ENCODE measurements at places on chromosomes 1 and 21.

GRCh38 chr1:213905344-213905743 is 82.4 kb upstream of the PROX1 start:
- DNase-seq, result no peak

GRCh38 chr1:200706111-200706814 is 32.4 kb upstream of the CAMSAP2 start:
- DNase-seq, result no peak

DNA sequence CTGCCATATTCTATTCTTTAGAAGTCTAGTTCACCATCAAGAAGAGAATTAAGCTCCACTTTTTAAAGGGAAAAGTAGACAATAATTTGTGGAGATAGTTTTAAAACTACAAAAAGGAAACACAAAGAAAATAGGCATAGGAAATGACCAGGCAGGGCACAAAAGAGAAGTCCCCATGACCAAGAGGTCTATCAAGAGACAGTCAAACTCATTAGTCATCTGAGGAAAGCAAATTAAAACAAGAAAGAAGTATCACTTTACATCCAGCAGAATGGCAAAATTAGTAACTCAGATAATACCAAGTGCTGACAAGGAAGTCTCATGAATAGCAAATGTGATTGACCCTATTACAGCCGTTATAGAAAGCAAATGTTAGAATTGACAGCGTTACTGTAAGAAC is 243.7 kb upstream of the SNX7 start:
- no peak for DNase-seq

DNA sequence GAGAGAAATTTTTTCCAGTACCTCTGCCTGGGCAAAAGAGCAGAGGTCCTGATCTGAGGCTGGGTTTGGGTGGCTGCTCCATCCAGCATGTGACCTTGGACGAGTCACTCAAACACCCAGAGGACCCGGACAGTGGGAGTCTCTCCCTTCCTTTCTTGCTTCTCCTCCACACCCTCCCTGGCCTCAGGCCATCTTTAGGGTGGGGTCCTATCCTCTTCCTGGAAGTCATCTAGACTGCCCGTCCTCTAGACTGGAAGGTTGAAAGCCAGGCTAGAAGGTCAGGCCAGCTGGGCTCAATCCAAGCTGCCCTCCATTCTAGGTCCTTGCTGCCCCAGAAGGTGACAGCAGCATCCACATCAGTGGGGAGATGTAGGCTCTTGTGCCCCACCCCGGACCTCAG is 599.5 kb downstream of the MATN1 start:
- DNase-seq, result no peak

DNA sequence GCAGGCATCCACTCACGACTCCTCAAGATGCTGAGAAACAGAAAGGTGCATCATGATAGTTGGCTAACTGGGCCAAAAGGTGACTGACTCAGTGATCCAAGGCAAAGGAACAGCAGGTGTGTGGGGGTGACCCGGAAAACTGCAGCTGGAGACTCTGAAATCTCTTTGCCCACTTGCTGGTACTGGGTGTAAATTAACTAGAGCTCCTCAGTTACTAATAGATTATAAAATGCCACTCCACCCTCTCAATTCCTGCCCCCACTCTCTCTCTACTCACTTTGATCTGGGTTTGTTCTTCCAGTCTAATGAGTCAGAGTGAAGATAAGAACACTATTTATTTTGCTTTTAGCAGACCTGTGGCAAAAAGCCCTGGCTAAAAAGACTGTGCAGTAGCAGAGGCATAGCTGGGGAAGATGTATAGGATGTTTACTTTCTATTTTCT is 7.2 kb upstream of the PIGC start:
- DNase-seq, result no peak

DNA sequence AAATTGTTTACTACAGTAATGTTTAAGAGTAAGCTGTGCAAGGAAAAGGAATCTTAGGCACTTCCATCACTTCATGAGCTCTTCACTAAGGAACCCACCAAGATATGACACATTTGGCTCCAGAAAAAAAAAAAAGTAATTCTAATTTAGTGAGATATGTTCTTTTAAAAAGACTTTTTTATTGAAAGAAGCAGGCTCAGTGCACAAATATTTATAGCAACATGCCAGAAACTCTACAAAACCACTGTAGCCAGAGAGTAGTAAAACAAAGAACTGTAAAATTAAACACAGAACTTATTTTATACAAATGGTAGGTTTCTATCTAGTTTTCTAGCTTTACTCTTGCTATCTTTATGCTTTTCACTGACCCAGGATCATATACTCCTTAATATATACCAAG is 434.6 kb upstream of the ADGRL2 start:
- DNase-seq, result peak; percentile 43

GRCh38 chr1:41504114-41505035 is 19.9 kb upstream of the EDN2 start:
- DNase-seq, result peak; percentile 73

GRCh38 chr1:112712701-112713128 is 2.4 kb downstream of the PPM1J start:
- no peak for DNase-seq

DNA sequence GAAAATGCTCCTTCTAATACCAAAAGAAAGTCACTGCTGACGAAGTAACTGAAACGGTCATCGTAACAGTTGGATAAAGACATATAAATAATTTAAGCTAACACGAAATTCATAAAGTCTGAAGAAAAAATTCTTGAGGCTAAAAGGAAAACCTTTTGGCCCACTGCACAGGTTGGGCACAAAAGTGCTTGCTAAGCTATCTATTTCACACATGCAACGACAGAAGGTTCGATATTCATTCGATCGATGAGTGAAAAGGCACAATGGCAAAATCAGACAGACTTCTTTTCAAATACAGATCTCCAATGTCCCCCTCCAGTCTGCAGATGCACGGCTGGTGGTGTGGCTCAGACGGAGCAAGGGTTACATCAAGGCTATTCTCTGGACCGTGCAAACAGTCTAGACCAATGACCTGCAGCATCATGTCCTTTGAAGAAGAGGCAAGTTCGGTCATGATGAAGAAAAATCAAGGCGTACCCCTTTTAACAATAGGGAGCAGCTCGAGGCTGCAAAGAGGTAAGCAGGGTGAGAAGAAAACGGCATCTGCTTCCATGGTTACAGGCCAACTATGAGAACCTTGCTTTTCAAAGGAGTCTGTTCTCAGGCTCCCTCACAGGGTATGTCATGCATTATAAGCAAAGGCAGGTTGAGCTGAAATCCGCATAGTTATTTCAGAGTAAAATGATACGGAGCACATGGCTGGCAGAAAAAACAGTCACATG is 579.6 kb downstream of the USP25 start:
- no peak for DNase-seq

DNA sequence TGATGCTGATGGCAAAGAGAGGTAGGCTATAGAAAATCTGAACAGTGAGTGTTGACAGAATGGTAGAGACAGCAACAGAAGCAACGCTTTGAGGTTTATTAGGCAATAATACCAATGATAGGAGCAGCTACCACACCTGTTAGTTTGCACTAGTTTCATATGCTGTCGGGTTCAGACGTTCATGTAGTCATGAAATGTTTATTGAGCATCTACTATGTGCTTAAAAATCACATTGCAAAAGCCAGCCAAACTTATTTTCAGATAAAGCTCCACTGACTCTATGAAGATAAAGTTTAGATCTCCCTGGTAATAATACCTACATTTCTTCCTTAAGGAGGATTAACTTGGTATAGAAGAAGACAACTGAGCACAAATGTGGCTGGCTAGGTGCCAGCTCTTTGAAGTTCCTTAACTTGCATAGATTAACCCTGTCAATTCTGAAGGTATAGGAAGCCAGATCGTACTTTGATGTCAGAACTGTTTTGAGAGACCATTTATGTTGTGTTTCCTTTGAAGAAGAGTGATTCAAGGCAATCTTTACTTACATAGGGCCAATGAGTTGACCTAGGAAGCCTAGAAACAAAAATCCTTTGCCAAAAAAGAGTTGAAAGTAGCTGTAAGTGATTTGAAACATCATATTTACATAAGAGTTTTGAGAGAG is 71.5 kb downstream of the DISP1 start:
- DNase-seq, result no peak

DNA sequence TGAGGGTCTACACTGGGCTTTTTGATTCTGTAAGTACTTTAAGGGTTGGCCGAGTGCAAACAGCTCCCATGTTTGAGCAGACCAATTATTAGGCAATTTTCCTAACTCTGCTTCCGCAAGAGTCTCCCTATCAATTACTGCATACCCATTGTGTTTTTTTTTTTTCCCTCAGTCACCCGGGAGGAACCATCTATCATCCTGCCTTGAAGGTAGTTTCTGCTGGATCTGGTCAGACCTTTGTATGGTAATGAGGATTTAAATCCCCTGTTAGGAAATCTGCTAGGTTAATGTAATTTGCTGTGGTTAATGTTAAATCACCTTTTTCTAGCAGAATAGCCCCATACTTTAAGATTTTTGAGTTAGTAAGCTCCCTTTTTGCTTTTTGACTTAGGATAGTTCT is 40.8 kb upstream of the WARS2 start:
- DNase-seq, result no peak

- no peak for DNase-seq
These were observed 28.0 kb upstream of the XPR1 start for GRCh38 chr1:180603850-180604226.

GRCh38 chr1:93573940-93574469 is 107.6 kb downstream of the BCAR3 start:
- no peak for DNase-seq

- DNase-seq, result no peak
These were observed 22.8 kb downstream of the DHRS3 start for GRCh38 chr1:12594966-12595756.

GRCh38 chr1:183319051-183319450 is 99.1 kb downstream of the NMNAT2 start:
- DNase-seq, result no peak

- DNase-seq, result no peak
These were observed 9.8 kb downstream of the RSBN1 start for GRCh38 chr1:113802367-113803007.
